ENCODE measurements at places on chromosomes 16 and 17.

- no peak for DNase-seq
Measured at GRCh38 chr16:12096828-12097522, 120.4 kb downstream of the SNX29 start.

- no peak for DNase-seq
Measured at GRCh38 chr16:22139008-22139407, 23.3 kb upstream of the SDR42E2 start.

- no peak for DNase-seq
Measured at GRCh38 chr16:5649762-5650743, 552.5 kb upstream of the EEF2KMT start.

GRCh38 chr16:71672125-71672524 lies 46.1 kb downstream of the MARVELD3 start:
- no peak for DNase-seq

DNA sequence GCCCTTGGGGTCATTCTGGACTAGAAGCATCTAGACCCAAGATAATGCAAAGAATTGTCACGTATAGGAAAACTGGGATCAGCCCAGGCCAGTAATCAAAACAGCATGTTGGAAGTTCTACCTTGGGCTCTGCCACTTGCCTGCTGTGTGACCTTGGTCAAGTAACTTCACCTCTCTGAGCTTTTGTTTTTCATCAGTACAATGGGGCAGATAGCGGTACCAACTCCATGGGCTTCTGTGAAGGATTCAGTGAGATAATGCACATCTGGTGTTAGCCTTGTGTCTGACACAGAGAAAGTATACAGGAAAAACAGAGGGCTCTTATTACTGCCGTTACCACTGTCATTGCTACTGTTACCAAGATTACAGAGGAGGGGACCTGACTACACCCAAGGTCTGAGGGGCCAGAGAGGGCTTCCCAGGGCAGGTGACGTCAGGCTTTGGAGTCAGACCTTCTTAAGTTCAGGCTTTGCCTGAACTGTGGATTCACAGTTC lies 24.6 kb downstream of the CMIP start:
- no peak for DNase-seq

- DNase-seq: peak; percentile 71
Measured at GRCh38 chr16:69217433-69217832, 30.5 kb downstream of the SNTB2 start.

DNA sequence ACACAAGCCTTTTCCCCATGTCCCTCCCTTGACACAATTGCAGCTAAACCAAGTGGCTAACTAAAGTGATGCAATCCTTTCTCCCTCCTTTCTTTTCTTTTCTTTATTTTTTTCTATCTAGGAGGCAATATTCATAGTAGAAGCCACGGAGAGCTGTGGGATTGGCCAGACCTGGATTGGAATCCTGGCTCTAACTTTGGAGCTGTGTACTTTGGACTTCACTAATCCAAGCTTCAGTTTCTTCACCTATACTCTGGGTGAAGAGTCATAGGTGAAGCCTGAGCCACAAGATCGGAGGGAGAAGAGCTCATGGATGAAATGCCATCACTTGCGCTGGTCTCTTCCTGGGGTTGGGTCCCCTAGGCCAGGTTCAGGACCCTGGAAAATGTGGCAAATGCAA lies 177.2 kb downstream of the IRX5 start:
- DNase-seq: no peak

DNA sequence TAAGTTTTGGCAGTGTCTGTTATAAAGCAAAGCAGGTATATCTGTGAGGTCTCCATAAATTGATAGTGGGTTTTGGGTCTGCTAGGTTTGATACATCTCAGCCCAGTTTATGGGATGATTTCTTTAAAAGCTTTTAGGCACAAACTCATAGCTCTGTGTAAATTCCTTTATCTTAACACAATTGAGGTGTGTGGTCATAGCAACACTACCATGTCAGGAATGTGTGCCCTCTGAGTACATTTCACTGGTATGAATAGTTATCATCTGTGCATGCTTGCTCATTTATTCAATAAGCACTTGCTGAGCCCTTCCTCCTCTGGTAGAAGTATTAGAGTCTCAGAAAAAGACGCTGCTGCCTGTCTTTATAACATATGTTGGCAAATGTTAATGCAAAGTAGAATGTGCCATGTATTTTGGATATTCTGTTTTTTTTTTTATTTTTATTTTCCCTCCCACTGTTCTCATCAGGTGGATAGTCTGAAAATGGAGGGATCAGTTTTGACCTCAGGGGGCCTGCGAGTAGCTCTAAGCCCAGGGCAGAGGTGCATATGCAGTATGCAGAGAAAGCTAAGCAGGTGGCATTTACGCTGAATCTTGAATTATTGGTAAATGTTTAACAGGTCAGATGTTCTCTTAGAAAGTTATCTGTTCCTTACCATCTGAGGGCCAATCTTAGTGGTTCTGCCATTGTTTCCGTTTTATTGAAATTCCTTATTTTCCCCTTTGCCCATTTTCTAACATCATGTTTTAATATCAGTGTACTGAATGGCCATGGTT lies 90.7 kb downstream of the WNT3 start:
- DNase-seq: peak; percentile 79

DNA sequence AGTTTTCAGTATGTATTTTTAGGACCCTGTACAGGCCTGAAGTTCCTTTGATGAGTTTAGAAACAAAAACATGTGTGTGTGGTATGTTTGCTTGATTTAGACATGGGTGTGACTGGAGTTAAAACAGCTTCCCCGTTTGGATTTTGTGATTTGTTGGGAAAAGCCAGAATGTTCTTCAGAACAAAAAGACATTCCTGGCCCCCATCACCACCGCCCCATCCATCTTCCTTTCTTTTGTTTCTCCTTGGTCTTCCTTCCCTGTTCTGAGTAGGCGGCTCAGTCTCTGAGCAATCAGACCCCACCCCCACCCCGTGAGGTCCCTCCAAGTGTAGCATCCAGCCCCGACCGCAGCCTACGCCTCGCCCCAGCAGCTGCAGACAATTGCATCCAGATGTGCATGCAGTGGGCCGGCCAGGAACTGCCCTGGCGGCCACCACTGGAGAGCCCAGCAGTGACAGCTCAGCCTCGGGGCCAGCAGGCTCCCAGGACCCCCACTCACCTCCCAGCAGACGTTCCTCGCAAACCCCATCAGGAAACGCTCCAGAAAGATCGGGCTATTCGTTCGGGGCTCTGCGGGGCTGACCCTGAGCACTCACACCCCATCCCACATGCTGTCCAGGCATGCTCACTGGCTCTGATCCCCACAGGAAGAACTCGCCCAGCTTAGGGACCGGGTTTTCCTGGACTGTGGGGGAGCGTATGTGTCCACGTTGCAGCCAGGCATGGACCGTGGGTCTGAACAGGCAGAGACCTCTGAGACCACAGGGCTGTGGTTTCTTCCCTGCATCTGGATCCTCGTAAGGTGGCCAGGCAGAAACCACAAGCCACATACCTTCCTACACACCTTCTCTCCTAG lies 99.8 kb upstream of the CDH5 start:
- DNase-seq: peak; percentile 98

- DNase-seq: no peak
Measured at GRCh38 chr16:50246299-50247122, 19.8 kb upstream of the ADCY7 start.

All from fibroblast of the aortic adventitia (primary cell).